ENCODE measurements at places on chromosomes 7 and 10.

GRCh38 chr10:35542303-35542702 lies 62.8 kb upstream of the GJD4 start:
- DNase-seq = no peak

GRCh38 chr10:32151871-32152270 lies 95.6 kb upstream of the KIF5B start:
- DNase-seq = no peak

GRCh38 chr10:68074775-68075549 lies at the start of gene HERC4:
Gene HERC4, minus strand, starts transcription at chr10:68075283. Its CDS starts 2,175 bp downstream, at chr10:68073108.
- peak; percentile 88 for DNase-seq

- DNase-seq = no peak
Observed at GRCh38 chr10:14001298-14002040, 329.3 kb downstream of the FRMD4A start.

- DNase-seq = no peak
Observed at GRCh38 chr7:121113288-121113687, 124.8 kb downstream of the CPED1 start.

DNA sequence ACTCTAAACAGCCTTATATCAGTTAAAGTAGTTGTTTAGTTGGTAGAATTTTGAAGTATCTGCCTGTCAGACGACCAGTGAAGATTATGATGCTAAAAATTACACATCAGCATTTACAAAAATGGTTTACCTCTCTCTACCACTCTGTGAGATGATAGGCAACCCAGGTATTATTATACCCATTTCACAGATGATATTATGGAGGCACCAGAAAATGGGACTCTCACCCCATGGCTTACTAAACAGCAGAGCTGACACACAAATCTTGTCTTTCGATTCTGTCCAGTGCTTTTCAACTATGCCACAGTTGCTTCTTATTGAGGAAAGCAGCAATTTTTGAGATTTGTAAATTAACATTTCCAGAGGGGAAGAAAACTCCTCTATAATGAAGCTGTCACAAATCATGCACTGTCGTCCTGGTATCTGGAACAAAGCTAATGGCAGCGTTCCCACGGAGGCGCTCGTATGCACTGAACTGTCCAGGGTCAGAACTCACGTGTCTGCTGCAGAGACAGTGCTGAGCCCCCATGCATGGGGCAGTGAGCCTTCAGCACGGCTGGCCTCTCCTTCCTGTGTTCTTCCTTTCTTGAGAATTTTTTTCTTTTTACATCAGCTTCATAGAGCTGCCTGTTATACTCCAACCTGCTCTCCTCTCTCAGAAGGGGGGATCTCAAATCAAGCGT lies 381.1 kb downstream of the SDK1 start:
- DNase-seq = no peak

GRCh38 chr7:151056666-151057505 lies 811 bp downstream of the CDK5 start:
- no peak for DNase-seq

GRCh38 chr10:73465978-73466726 lies 29.7 kb downstream of the PPP3CB start:
- DNase-seq = no peak

DNA sequence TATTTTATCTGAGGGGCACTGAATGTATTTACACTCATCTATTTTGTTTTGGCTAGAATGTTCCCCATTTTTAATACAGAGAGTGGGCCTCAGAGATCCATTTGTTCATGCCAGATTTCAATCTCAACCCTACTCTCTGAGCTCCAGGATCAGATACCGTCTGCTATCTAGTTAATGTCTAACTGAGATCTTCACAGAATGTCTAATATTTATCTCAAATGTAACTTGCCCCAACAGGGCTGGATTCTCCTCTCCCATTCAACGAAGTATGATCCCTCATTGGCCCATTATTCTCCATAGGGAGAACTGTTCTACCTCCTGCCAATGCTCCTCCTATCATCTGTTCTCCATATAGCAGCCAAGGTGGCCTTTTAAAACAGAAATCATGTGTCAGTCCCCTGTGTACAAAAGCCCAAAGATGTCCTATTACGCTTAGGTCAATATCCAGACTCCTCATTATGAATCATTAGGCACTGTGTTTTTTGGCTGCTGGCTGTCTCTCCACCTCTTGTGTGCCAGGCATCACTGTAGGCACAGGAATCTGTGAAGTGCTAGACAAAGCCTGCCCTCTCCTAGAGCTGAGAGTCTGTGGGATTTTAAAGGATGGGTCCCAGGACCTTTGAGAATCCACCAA lies 169.3 kb upstream of the AGK start:
- no peak for DNase-seq
